Nucleus accumbens (tissue), 56 donors: ENCODE measurements at places on chromosomes 16 and 17.

- DNase-seq: no peak
These were observed 71.7 kb upstream of the MTMR4 start for GRCh38 chr17:58586009-58586644.

- no peak for DNase-seq
These were observed 4.6 kb upstream of the ETV4 start for GRCh38 chr17:43550754-43551153.

DNA sequence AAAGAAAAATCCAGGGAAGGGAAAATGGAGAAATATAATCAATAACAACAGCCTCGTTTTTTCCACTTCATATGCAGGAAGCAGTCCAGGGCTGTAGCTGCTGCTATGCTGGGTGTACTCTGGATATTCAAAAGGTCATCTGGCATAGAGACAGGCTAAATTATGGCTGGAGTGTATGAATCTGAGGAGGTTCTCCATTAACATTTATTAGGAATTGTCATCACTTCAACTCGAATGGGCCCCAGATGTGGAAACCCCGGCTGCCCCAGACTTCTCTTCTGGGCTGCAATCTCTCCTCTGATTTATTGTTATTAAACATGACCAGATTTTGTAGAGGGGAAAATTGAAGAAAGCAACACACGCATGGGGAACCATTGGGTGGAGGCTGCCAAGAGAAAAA is 33.5 kb upstream of the SKAP1 start:
- DNase-seq: no peak

- DNase-seq: no peak
These were observed 40.6 kb upstream of the PITPNM3 start for GRCh38 chr17:6596941-6597340.

GRCh38 chr16:19753815-19754643 is 36.0 kb downstream of the IQCK start:
- DNase-seq: no peak
